CD4-positive, CD25-positive, alpha-beta regulatory T cell (primary cell): ENCODE measurements at places on chromosomes 3 and 15. TPM values are rescaled to one million over a fixed set of nuclear protein-coding genes. Genes with fewer than 3 reads are reported as not detected.

Gene DUOX2
- not detected for polyA plus RNA-seq

Gene GOLGA8Q
- not detected for polyA plus RNA-seq

Gene OSBPL10
- 0.14 TPM for polyA plus RNA-seq

GRCh38 chr15:88440021-88440420, 27.2 kb downstream of the MRPL46 start:
- H3K36me3 ChIP-seq, result no peaks in the 10 kb centered on the region
- no peak for DNase-seq
- no peak overlapping the region for H3K27ac ChIP-seq
- no peak overlapping the region for H3K4me3 ChIP-seq
- H3K4me1 ChIP-seq, result no peaks in the 10 kb centered on the region

- H3K4me1 ChIP-seq, result no peaks in the 10 kb centered on the region
- no peaks in the 10 kb centered on the region for H3K36me3 ChIP-seq
- no peaks in the 10 kb centered on the region for H3K27me3 ChIP-seq
- no peak for DNase-seq
- H3K27ac ChIP-seq, result no peak overlapping the region
These were observed 105.3 kb downstream of the THRB start for GRCh38 chr3:24389108-24390090.

GRCh38 chr3:156586905-156587759, 32.2 kb upstream of the SSR3 start:
- no peak overlapping the region for H3K27ac ChIP-seq
- H3K4me1 ChIP-seq, result no peaks in the 10 kb centered on the region
- no peak overlapping the region for H3K4me3 ChIP-seq
- no peaks in the 10 kb centered on the region for H3K36me3 ChIP-seq
- no peak for DNase-seq

DNA sequence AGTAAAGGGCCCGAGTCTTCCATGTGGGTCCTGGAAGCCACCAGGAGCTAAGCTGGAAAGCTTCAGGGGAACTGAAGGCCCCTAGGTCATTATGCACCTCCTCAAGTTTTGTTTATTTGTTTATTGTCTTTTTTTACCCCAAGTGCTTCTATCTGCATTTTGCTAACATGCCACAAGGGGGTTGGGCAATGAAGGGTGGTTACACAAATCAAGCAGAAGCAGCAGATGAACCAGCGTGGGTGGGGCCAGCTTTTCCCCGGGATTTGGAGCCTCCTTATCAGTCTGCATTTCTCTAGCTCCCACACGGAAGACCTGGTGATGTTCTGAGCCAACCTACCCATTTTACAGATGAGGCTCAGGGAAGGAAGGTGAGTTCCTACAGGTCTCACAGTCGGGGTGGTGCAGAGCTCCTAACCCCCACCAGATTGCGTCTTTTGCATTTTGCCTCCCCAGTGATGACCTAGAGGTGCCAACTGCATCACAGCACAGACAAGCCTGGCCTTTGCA, 16.8 kb downstream of the TMC3 start:
- no peak overlapping the region for H3K4me3 ChIP-seq
- H3K27ac ChIP-seq, result no peak overlapping the region
- H3K27me3 ChIP-seq, result peaks cover 4% of the 10 kb centered on the region
- H3K4me1 ChIP-seq, result no peaks in the 10 kb centered on the region

GRCh38 chr3:181859518-181859917, 147.8 kb downstream of the SOX2 start:
- no peak overlapping the region for H3K27ac ChIP-seq
- no peaks in the 10 kb centered on the region for H3K4me1 ChIP-seq
- DNase-seq, result no peak
- no peaks in the 10 kb centered on the region for H3K36me3 ChIP-seq
- no peaks in the 10 kb centered on the region for H3K27me3 ChIP-seq
- no peak overlapping the region for H3K4me3 ChIP-seq

- peaks cover 2% of the 10 kb centered on the region for H3K27me3 ChIP-seq
- no peaks in the 10 kb centered on the region for H3K4me1 ChIP-seq
- no peak overlapping the region for H3K27ac ChIP-seq
- no peak for DNase-seq
These were observed 32.8 kb downstream of the CFAP20DC start for GRCh38 chr3:59016930-59017616.
